Hypothalamus (tissue), 51 donors: ENCODE measurements at places on chromosomes 12 and 14.
A peak's percentile ranks its signal among the peaks of the same experiment; 100 is the strongest.

GRCh38 chr12:132393245-132393795, 63.9 kb upstream of the GALNT9 start:
- no peak for DNase-seq

DNA sequence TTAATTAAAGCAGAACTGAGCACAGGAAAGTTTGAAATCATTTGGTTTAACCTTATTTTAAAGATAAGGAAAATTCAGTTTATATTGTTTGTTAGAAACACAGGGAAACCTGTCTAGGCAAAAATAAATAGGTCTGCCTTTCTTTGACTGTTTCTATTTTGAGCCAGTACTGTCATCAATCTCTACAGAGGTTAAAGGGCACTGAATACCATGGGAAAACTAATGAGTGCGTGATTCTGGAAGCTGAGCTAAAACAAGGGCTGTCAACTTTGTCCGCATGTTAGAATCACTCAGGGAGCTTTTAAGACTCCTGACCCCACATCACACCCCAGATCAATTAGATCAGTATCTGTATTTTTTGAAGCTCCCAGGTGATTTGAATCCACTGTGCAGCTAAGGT, 38.8 kb downstream of the NOPCHAP1 start:
- no peak for DNase-seq

DNA sequence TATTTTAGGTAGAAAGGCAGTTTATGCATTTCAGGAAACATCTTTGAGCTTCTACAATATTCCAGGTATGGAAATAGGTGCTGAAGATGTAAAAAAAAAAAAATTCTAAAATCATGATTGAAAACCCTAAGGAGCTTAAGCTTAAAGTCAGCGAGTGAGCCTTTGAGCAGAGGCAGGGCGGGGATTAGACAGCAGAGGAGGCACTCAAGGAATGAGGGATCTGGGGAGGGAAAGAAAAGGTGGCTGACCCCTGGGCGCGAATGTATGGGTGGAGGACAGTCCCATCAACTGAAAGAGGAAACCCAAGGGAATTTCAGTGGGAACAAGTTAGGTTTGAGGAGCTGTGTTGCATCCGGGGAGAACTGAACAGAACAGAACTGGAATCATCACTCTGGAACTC, 6.4 kb upstream of the PTMS start:
- DNase-seq: no peak

- no peak for DNase-seq
Observed at GRCh38 chr14:82341261-82341810, 807.7 kb upstream of the SEL1L start.

- DNase-seq: no peak
Observed at GRCh38 chr14:102646615-102647014, 54.2 kb downstream of the RCOR1 start.

DNA sequence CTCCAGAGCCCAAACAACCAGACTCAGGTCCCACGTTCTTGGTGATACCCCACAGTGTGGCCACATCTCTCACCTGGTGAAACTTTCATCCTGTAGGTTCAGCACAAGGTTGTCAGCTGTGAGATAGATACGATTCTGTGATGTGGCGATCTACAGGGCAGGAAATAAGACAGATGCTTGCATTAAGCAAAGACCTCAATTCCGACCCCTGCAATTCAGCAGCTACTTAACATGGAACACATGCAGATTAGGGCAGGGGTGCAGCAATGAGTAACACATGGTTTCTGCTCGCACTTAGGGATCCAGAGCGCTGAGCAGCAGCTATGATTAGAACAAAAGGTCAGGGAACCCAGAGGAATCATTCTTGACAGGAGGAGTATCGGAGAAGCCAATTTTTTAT, 4.1 kb downstream of the PHB2 start:
- DNase-seq: no peak

DNA sequence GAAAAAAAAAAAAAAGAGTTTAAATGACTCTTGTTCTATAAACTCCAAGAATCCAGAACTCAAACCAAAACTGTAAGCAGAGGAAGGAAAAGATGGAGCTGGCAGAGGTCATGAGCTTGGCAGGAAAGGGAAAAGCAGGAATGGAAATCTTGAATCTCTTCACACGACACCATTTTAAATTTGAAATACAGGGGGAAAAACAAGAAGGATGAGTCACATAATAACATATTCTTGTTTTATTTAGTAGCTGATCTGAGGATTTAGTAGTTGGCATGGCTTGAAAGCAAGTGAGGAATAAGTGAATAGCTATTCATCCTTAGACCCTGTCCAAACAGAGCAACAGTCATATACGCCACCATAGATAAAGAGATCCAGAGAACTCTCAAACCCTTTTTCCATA, 35.0 kb downstream of the EPS8 start:
- no peak for DNase-seq

DNA sequence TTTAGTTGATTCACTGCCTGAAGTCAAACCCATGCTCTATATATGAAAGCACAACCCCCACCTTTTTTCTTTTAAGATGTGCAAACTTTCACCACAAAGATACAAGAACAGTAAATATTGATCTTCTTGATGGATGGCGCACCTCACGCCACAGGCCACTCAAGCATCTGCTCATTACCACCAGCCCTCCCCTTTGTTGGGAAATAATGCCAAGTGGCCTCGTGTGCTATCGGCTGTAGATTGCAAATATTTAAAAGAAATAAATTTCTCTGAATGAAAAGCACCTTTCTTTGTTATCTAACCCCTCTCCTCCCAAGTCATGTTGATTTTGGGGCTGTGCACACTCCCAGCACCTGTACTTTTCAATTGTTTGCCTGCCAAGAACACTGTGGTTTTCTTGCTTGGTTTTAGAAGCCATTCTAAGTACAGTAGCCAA, 122.7 kb downstream of the C12orf42 start:
- DNase-seq: no peak

DNA sequence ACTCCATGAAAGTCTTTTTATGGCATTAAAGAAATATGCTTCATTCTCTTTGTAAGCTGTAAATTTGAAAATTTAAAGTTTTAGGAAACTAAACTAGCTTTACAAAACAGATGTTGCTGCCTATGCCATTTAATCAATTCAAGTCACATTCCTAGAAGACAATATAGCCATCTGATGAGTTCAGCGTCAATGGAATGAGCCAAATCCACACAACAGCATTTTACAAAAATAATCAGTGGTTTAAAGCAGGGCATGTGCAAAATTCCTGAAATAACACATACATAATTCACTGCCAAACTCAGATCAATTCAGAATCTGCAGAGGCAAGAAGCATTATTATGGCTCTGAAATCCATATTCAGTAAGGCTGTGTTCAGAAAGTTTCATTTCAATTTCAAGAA, 75.6 kb downstream of the MED13L start:
- DNase-seq: no peak

GRCh38 chr12:67018105-67018504, 251.1 kb upstream of the CAND1 start:
- no peak for DNase-seq

GRCh38 chr12:127054531-127054930, 1212.4 kb upstream of the TMEM132C start:
- DNase-seq: no peak

- DNase-seq: no peak
Observed at GRCh38 chr12:106914796-106915634, 40.7 kb upstream of the TMEM263 start.

- no peak for DNase-seq
Observed at GRCh38 chr12:109949089-109949488, 47.1 kb downstream of the GIT2 start.

- no peak for DNase-seq
Observed at GRCh38 chr12:47242426-47242825, 162.7 kb upstream of the AMIGO2 start.

- no peak for DNase-seq
Observed at GRCh38 chr14:37497422-37497821, 97.6 kb downstream of the FOXA1 start.

DNA sequence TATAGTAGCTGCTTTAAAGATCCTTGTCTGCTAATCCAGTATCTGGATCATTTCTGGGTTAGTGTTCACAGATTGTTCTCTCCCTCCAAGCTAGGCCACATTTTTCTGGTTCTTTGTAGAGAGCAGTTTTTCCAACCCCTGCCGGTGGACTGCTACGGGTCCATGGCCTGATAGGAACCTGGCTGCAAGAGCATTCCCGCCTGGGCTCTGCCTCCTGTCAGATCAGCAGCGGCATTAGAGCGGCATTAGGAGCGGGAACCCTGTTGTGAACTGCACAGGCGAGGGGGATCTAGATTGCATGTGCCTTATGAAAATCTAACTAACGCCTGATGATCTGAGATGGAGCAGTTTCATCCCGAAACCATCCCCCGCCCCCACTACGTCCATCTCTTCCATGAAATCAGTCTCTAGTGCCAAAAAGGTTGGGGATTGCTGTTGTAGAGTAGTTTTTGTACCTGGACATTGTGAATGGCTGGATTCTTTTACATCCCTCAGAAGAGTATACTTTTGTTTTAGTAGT, 50.4 kb downstream of the MYRFL start:
- no peak for DNase-seq

- DNase-seq: no peak
Observed at GRCh38 chr12:128797119-128798118, 26.3 kb downstream of the SLC15A4 start.

- peak; percentile 47 for DNase-seq
Observed at GRCh38 chr12:109264095-109264942, 44.8 kb downstream of the FOXN4 start.

- DNase-seq: no peak
Observed at GRCh38 chr14:51816031-51816430, 44.4 kb upstream of the GNG2 start.

GRCh38 chr14:96100161-96101064, 61.3 kb downstream of the C14orf132 start:
- peak; percentile 82 for DNase-seq

GRCh38 chr12:15404485-15404884, 82.2 kb downstream of the PTPRO start:
- no peak for DNase-seq

- DNase-seq: peak; percentile 29
Observed at GRCh38 chr12:21169878-21170472, 39.0 kb downstream of the SLCO1B1 start.

GRCh38 chr12:118827047-118827446, 154.3 kb upstream of the SRRM4 start:
- DNase-seq: no peak
